Stimulated activated CD8-positive, alpha-beta memory T cell treated with anti-CD3 and anti-CD28 coated beads, Interleukin-4, amount 100 ng/mL, for 24 hours (primary cell): ENCODE measurements at places on chromosomes 3 and 15.

DNA sequence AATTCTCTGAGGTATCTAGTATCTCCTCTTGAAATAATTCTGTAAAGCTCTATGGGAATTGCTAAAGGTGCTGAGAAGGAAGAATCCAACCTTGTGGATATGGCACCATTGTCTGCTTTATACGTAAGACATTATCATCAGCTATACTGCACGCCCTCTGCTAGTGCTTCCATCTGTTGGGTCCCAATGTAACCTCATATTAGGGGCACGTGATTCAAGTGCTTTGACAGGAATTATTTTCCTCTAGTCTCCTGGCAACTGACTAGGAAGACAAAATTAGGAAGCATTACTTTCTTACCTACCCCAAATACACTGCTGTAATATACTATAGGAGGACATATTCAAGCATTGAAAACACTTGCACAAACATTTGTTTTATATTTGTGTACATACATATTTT is 24.0 kb downstream of the COPS2 start:
- DNase-seq = no peak

DNA sequence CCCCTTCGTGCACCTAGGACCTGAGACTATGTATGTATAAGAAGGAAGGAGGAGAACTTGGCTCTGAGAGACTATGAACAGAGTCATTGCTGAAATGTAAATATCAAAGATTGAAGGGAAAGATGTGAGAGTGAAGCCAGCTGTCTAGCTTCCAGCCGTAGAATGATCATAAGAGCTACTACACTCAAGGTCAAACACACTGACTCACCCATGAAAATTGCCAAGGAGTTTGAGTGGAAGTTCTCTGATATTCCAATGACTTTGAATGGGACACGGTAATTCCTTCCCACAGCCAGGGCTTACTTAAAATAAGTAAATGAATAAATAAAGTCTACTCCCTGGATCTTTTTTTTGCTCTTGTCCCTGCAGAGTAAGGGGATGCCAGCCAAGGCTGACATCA is 398.9 kb upstream of the TPRG1 start:
- DNase-seq = no peak

GRCh38 chr15:69973102-69973714 is 124.5 kb downstream of the TLE3 start:
- DNase-seq = no peak

- no peak for DNase-seq
These were observed 189.2 kb upstream of the LINGO1 start for GRCh38 chr15:77821959-77822256.

DNA sequence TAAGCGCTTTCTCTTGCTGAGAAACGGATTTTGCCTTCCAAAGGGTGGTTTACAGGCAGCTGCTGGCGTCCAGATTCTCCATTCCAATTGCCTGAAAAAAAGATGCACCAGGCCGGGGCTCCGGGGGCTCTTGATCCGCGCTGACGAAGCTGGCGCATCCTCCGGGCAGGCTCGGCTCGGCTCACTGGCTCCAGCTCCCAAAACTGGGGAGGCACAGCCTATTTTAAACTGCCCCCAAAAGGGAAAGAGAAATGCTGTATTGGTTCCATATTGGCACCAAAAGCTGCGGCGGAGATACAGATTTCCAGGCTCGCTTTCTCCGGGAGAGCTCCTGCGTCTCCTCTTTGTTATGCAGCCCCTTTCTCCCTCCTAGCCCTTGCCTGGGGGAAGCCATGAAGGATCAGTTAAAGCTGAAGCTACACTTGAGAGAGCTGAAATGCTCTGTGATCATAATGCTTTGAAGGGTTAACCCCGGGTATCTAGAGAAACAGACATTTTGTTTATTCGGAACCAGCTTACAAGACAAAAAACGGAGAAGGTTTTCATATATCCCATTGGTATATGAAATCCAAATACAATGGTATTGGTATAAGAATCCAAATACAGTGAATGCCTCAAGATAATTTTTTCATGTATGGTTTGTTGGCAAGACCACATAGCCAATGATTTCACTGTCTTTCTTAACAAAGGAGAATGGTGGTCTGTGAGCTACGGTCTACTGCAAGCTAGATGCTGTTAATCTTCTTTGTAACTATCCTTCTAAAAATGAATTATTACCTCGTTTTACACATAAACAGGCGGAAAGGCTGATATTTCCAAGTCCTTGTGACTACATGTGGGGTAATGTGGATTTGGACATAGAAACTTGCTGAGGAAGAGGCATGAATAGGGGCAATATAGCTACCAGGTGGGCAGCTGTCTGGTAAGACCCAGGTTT is 693 bp downstream of the CD200 start:
- DNase-seq = no peak
